Thoracic aorta (tissue), 2 donors: ENCODE measurements at places on chromosomes 13 and 19.

GRCh38 chr13:61954092-61954491 is 538.4 kb upstream of the PCDH20 start:
- no peak for DNase-seq

GRCh38 chr19:29510701-29511265 is 15.0 kb upstream of the VSTM2B start:
- DNase-seq: no peak

GRCh38 chr13:78540058-78540457 is 63.3 kb downstream of the POU4F1 start:
- DNase-seq: no peak

DNA sequence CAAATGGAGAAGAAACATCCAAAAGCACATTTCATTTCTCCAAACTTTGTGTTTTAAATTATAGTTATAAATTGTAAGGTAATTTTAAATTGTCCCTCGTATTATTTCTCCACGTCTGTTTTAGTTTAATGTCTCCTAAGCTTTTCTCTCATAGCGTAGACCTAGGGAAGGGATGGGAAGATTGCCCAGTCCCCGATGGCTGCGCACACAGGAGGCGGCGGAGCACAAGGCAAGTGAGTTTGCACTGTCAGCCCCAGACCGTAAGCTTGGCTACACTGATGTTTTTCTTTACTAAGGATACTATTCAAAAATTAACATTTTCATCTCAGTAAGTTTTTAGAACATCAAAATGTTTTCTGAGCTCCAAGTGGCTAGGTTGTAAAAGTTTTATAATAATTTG is 72.3 kb downstream of the GPR12 start:
- no peak for DNase-seq

GRCh38 chr13:37934339-37935191 is 65.0 kb upstream of the TRPC4 start:
- no peak for DNase-seq

GRCh38 chr13:65143920-65144319 is 2086.2 kb downstream of the PCDH9 start:
- DNase-seq: no peak

DNA sequence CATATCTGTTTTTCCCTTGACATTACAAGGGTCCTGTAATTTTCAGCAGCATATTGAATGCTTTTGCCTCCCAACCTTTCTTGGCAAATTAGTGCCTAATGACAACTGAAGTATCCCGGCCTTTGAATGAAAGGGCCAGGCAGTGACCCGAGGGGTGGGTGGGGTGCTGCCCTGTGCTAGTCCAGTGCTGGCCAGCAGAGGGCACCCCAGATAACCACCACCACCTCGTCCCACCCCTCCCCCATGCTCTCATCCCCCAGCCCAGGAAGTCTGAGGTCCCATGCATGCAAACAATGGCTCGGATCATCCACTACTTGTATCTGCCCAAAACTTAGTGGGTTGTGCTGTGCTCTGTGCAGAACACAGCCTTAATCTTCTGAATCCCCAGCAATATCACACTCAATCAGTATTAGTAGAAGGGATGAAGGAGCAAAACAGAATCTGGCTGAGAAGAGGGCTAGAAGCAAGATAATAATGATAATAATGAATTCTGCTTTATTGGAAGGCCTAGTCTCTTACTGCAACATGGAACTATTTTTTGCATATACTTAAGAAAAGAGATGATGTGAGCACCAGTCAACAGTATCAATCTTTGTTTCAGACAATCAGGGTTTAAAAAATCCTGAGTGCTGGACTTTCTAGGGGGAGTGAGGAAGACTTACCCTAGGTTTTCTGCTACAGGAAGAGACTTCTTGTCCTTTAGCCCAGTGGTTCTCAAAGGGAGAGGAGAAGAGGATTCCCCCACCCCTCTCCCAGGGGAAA is 3.8 kb downstream of the ATP12A start:
- DNase-seq: no peak

DNA sequence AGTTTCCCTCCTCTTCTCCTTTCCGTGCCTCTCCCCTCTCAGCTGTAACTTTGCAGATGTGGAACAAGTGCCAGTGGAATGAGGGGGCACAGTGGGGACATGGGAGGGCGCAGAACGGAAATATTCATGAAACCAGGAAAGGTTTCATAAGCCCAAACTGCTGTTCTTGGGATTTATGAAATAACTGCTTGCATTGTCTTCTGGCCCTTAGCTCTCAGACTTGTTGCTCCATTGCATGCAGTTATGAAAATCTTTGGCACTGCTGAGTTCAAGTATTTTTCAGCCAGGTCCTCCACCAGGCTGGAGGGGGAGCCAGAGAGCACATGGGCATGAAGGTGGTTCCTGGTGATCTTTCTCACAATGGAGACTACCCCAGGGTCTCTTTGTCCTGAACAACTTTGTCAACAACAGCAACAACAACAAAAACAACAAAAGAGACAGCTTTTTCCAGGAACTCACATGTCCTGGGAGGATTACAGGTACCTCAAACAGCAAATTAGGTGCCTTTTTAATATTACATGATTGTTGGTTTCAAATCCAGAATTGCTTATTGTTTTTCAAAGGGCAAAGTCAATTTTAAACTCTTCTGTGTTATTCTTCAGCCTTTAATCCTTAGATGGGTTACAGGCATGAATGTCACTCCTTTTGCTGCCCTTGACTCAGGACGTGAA is 1.5 kb downstream of the RGCC start:
- no peak for DNase-seq

DNA sequence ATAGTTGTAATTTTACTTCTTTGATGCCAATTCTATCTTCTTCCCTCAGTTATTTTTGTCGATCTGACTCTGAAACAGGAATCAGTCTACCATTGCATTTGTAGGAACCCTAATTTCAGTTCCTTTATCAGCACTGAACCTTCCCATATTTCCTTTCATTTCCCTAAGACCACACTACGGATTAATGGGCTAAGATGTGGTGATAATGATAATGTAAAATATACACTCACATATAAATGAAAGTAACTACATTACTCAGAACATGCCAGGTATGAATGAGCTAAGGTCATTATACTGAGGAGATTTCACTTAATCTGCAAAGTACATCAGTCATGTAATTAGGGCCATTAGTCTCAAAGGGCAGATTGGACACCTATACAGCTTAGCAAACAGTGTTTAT is 60.2 kb upstream of the RFC3 start:
- DNase-seq: no peak

- DNase-seq: no peak
Measured at GRCh38 chr19:21126078-21126477, 15.8 kb upstream of the ZNF431 start.

DNA sequence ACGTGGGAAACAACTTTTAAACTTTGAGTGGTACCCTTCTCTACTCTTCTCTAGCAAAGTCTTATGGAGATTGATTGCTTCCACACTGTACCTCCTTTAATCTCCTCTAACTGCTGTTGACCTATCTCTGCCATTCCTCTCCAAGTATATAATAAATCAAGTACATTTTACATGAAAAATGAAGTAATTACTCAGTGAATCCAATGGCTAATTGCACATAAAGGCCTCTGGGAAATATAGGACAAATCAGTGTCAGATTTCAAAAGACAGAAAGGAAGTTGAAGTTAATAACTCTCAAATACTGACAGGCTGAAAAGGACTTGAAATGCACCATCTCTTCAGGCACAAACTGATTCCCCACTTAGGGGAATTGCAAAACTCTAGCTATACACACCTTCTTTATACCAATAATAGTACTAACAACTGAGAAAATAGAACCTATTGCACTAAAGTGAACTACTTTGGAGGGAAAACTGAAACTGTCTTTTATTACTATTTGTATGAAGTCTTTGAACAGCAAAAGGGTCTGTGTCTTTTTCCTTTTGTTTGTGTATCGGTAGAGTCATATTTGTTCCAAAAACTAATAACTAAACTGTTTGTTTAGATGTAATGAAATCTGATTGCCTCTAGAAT is 701.1 kb downstream of the PCDH9 start:
- DNase-seq: no peak

DNA sequence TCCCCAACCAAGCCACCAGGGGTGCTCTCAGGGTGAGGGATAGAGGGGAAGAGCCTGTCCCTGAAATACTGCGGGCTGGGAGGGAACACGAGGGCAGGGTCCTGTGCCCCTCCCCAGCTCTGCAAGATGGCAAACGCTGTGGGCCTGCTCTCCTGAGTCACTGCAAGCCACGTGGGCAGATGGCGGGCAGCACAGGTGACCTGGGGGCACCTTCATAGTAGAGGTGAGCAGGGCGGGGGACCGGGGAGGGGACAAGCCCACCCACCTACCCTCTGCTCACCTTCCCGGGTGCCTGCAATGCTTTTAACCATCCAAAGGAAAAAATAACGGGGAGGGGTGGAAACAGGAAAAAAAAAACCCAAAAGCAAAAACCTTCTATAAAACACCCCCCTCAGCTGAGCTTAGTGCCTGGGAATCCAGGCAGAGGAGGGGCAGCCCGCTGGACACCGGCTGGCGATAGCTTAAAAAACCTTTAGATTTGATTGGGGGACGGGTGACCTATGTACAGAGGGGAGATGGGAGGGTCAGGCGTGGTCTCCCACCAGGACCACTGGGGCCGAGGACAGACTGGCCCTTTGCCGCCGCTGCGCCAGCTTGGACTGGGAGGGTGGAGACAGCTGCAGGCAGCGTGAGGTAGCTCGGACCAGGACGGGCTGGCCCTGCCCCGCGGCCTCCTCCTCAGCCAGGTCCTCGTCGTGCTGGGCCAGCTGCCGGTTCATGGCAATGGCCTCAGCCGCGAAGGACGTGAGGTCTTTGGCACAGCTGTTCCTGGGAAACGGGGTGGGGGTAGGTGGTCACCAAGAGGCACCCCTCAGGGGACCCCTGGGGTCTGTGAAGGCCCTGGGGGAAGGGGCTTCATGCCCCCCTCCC is 11.7 kb downstream of the MKNK2 start:
- no peak for DNase-seq

GRCh38 chr13:30442926-30443325 is 20.6 kb downstream of the UBE2L5 start:
- no peak for DNase-seq

- no peak for DNase-seq
Measured at GRCh38 chr13:55155046-55155445, 1985.7 kb upstream of the PRR20A start.

GRCh38 chr13:86581706-86582105 is 782.5 kb upstream of the SLITRK6 start:
- DNase-seq: no peak

GRCh38 chr19:4014541-4015491 is 7.3 kb downstream of the PIAS4 start:
- DNase-seq: no peak

GRCh38 chr13:31468114-31468902 is 268.5 kb downstream of the B3GLCT start:
- no peak for DNase-seq

- DNase-seq: no peak
Measured at GRCh38 chr13:98315902-98316301, 138.8 kb upstream of the RNF113B start.

- DNase-seq: no peak
Measured at GRCh38 chr13:77893066-77893465, 25.6 kb downstream of the EDNRB start.

GRCh38 chr13:48775804-48776203 is 122.1 kb downstream of the CYSLTR2 start:
- DNase-seq: no peak

- no peak for DNase-seq
Measured at GRCh38 chr19:3977242-3978143, 6.6 kb upstream of the DAPK3 start.

- DNase-seq: no peak
Measured at GRCh38 chr13:95033890-95034289, 267.4 kb downstream of the ABCC4 start.

DNA sequence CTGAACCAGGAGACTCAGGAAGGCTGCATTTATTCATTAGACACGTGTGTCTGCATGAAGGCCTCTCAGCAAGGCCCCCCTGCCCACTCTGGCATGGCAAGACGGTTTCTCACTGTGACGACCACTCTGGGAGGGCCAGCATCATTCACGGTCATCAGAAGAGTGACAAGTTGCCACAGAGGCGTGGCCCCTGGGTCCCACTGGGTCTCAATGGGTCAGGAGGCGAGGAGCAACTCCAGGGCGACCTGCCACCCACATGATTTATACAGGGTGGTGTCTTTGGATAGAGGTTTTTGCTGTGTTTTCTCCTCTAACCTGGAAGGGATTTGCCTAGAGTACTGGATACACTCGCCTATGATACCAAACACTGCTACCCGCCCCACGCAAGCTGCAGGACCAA is 60.7 kb downstream of the KLF2 start:
- DNase-seq: no peak

- no peak for DNase-seq
Measured at GRCh38 chr13:84997858-84998257, 801.4 kb downstream of the SLITRK6 start.

DNA sequence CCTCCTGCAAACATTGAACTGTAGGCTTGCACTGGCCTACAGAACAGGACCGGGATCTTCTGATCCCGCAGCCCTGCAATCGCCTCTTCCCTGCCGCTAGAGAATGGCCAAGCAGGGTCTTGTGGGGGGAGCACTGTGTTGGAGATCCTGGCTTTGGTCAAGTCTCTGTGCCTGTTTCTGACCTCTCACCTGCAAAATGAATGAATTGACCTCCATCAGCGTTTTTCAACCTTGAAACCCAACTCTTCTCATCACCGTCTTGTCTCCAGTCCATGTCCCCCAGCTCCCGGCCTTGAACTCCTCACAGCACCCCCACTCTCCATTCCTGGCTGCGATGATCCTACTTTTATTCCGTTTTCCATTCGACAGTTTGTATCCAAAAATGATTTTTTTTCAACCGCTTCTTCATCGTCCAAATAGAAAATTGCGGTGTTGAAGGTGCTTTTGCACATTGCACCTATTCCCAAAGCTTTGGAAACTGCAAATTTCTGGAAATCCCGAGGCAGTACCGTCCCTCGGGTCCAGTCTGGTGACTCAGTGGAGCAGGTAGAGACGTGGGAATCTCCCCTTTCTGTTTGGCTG is 2.0 kb downstream of the MYO9B start:
- no peak for DNase-seq

DNA sequence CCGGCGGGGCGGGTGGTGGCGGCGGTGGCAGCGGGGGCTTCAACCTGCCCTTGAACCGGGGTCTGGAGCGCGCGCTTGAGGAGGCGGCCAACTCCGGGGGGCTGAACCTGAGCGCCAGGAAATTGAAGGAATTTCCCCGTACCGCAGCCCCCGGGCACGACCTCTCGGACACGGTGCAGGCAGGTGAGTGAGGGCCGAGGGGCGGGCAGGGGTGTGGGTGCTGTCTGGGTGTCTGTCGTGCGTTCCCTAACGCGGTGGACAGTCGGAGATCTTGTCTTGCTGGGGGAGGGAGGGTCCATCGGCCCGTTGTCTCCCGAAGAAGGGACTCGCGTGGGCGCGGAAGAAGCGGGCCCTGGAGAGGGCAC is 533 bp downstream of the LRCH1 start:
- DNase-seq: no peak

DNA sequence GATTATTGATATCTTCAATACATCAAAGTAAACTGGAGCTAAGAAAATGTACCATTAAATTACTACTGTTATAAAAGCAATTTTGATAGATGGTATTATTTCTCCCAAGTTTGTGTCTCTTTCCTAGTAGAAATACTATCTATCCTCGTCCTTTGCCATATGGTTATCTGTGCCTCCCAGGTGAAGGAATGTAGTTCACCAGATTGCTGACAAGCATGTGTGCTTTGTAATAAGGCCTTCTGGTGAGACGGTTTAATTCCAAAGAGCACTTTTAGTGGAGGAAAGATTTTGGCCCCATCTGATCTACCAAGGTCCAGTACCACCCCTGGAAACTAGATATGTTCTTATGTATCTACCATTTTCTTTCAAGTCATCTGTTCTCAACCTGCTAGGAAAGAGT is 243.6 kb downstream of the DLEU7 start:
- no peak for DNase-seq

GRCh38 chr13:27622102-27622820 is 569 bp downstream of the POLR1D start:
- no peak for DNase-seq

- DNase-seq: no peak
Measured at GRCh38 chr19:56026769-56027168, 40.2 kb downstream of the NLRP5 start.
